ENCODE measurements at places on chromosomes 6 and 20. TPM values are rescaled to one million over a fixed set of nuclear protein-coding genes. Genes with fewer than 3 reads are reported as not detected.

Gene CDH26
- 0.64 TPM for total RNA-seq

DNA sequence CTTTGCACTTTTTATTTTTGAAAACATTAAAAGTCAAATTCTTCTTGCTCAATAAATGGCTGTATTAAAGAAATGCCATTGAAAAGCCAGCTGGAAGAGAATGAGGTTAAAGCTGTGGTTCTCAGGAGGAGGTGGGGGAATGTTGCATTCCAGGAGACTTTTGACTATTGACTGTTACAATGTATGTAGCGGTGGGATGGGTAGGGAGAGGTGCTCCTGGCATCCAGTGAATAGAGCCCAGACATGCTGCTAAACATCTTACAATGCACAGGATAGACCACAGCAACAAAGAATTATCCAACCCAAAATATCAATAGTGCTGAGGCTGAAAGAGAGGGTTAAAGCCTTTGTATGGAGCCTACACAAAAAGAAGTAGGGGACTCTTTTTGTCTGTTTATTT is 295.9 kb downstream of the NKAIN2 start:
- DNase-seq = no peak

DNA sequence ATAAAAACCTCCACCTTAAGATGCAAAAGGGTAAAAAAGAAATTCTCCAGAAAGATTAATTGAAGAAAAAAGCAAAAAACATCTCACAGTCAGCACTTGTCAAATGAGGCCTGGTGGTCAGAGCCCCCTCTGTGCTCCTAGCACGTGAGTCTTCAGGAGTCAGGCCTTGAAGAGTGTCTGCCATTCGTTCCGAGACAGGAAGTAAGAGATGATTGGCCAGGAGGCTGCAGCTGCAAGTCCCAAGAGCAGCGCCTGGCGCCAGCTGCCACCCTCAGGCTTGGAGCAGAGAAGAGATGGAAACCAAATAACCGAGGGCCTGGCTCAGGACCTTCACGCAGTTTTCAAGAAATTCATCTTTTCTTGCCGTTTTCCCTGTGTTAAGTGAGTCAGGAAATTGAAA is 65.0 kb downstream of the FAM120B start:
- no peak for DNase-seq

DNA sequence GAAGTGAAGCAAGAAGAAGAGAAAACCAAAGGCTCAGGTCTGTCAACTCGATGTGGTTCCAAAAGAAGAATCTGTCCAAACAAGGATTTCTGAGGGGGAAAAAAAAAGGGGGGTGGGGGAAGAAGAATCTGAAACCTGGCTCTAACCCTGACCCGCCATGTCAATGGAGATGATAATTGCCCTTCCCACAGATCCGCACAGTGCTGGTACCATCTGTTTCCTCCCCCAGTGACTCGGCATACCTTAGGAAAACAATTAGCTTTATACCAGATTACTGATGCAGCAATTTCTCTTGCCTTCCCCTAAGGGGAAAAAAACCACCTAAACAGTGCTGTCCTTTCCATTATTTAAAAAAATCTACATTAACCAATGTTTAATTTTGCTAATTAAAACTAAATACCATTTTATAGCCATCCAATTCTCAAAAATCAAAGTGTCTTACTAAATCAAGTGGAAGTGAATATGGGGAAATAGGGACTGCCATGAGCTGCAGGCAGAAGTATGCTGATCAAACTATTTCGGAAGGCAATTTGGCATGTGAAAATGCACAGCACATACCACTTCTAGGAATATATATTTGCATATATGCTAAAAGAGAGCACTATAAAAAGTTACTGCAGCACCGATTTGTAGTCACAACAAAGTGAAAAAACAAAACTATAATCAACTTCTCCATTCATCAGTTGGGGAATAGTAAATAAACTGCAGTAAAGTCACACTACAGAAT is 46.8 kb downstream of the MAP7 start:
- no peak for DNase-seq

GRCh38 chr20:1405801-1406200 is 12.9 kb upstream of the FKBP1A start:
- no peak for DNase-seq

DNA sequence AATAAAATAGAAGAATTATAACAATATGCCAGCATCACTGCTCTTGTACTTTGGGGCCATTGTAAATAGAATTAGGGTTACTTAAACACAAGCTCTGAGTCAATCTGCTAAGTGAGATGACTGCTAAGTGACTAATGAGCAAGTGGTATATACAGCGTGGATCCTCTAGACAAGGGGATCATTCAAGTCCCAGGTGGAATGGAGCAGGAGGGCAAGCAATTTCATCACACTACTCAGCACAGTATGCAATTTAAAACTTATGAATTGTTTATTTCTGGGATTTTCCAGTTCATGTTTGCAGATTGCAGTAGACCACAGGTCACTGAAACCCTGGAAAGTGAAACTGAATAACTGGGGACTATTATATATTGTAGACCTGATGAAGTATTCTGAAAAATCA is 235.3 kb downstream of the BTBD3 start:
- peak; percentile 93 for DNase-seq

- no peak for DNase-seq
These were observed 279.6 kb upstream of the ARID1B start for GRCh38 chr6:156497618-156498017.

Measured in HT1080 (cell line).